M059J (cell line): ENCODE measurements at places on chromosomes 4 and X. TPM values are rescaled to one million over a fixed set of nuclear protein-coding genes. Genes with fewer than 3 reads are reported as not detected.

CENPI gene
- total RNA-seq, result 43.8 and 69.2 TPM in 2 replicates

TRIM2 gene
- 13.2 and 18.4 TPM in 2 replicates for total RNA-seq

DDIT4L gene
- 2.7 and 5.5 TPM in 2 replicates for total RNA-seq

GRCh38 chr4:152628128-152628527, 51.7 kb downstream of the TMEM154 start:
- no peak for DNase-seq

GRCh38 chrX:77704881-77705280, 81.1 kb downstream of the ATRX start:
- no peak for DNase-seq

JADE3 gene
- total RNA-seq, result 5.4 and 8.6 TPM in 2 replicates

DNA sequence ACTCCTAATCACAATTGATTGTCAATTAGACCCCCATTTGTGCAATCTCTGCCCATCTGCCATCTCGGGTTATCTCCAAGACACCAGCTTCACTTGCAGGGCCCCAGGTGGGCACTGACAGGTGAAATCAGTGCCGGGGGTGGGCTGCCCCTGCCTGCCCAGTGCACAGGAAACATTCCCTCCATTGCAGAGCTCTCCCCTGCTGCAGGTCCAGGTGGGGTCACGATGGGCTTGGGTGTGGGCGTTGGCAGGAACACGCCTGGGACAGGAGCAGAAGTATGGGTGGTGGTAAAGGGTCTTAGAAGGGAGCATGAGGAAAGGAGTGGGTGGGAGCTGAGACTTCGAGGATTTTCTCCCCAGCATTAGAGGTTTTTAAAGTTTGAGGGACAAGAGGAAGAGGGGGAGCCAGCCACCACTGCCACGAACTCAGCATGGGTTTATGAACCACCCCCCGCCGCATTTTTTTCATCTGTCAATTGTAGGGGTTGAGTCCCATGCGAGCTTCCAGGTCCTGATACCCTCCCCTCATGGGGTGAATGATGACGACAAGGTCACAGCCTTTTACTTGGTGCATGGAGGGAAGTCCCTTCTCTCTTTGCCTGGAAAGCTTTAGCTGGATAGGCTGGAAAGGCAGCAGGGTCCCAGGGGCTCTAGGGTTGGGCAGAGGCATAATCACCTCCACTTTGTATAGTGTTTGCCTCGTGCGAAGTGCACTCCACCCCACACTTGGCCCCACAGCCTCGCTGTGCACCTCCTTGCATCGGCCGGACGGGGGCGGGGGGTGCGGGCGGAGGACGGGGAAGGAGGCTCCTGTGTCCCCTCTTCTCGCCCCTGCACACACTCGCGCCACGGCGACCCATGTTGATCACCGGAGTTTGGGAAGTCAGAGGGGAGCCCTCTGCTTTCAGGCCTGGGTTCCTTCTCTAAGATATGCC, 3.5 kb upstream of the NKX1-1 start:
- no peak for DNase-seq

SPOCK3 gene
- 0.20 and 0.81 TPM in 2 replicates for total RNA-seq

DNA sequence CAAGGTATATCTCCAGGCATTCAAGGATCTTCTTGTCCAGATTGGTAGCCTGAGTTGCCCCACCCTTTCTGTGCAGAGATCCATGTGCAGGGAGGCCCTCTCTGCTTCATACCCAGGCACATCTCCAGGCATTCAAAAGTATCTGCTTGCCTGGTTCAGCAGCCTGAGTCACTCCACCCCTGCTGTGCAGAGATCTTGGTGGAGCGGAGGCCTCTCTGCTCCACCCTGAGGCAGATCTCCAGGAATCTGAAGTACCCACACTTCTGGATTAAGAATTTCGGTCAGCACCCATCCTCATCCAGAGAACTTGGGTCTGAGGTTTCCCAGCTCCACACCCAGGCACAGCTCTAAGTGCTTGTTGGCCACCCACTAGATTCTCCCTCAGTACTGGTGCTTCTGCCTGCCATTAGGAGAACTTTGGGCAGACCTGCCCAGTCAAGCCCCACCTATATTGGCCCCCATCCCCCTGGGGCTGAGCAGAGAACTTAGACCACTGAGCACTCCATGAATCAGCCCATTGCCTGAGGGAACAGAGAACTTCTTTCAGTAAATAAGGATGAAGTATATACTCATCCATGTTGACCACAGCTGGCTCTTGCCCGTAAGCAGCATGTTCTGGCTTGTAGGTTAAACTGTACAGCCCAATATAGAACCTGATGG, 199.5 kb upstream of the ZCCHC13 start:
- DNase-seq, result peak; percentile 17

DNA sequence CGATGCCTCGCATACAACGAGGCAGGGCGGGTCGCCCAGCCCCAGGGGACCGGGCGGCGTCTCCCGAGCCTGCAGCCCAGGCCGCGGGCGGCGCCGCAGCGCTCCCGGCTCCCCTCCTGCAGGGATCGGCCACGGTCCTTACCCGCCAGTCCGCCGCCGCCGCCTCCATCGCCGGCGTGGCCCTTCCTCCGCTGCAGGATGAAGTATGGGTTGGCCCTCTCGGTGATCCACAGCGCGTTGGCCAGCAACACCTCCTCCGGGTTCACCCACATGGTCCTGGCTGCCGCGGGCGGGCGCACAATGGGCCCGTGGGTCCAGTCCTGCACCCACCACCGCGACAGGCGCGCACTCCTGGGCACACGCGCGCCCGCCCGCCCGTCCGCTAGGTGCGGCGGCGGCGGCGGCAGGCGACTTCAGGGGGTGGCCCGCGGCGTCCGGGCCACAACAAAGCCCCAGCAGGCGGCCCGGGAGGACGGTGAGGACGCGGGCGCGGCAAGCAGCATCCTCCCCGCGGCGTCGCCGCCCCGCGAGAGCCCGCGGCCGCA, 339 bp downstream of the TBC1D9 start:
- peak; percentile 49 for DNase-seq
